ENCODE measurements at places on chromosomes 11 and 22.
A peak's percentile ranks its signal among the peaks of the same experiment; 100 is the strongest.

DNA sequence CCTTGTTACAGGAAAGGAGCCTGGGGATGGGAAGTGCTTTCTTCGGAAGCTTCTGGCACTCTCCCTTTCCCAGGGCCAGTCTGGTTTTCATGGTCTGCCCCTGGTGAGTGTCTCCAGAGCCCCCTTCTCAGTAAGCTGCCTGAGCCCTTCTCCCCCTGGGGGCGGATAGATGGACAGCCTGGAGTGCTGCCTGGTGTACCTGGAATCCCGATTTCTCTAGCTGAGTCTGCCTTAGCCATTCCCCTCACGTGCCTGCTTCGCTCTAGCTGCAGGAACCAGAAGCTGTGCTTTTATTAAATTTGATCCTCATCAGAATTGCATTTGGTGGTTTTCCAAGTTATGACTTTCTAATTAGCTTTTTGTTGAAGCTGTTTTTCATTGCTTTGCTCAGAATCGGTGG lies 152.9 kb upstream of the NAV2 start:
- no peak for DNase-seq

DNA sequence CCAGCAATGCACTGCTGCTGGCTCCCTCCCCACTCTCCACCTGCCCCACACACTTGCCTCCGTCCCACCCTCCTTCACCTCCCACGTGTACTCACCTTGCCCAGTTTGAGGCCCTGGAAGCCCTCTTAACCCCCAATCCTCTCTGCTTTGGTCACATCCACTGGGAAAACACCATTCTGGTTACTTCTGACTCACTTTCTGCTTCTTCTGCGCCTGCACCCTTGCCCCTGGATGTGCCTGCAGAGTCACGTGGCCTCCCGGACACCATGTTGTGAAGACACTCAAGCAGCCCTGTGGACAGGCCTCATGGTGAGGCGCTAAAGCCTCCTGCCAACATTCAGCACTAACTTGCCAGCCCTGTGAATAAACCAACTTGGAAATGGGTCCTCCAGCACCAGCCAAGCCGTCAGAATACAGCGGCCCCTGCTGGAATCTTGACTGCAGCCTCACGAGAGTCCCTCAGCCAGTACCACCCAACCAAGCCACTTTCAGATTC lies 2.6 kb upstream of the NAALADL1 start:
- peak; percentile 38 for DNase-seq

- DNase-seq: no peak
Measured at GRCh38 chr22:21984793-21985192, 2.2 kb upstream of the TOP3B start.

GRCh38 chr11:111730871-111731591 lies 35.2 kb downstream of the PPP2R1B start:
- DNase-seq: peak; percentile 73

GRCh38 chr11:76123248-76123647 lies 83.1 kb downstream of the WNT11 start:
- no peak for DNase-seq

DNA sequence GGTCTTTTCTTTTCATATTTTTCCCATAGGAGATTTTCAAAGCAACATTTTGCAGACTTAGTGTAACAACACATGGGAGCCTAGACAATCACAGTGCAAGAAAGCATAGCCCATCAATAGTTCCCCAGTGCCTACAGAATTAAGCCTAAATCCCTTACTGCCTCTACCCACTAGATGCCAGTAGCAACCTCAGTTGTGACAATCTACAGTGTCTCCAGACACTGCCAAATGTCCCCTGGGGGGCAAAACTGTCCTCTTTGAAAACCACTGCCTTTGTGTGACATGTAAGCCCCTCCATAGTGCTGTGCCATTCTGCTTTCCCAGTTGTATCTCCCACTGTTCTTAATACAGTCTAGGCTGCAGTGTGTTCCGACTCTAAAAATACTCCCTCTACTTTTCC lies 1329.0 kb downstream of the LRRC4C start:
- DNase-seq: no peak

GRCh38 chr11:112166562-112166961 lies 610 bp upstream of the TEX12 start:
- no peak for DNase-seq

GRCh38 chr11:88623531-88623930 lies 286.0 kb upstream of the CTSC start:
- no peak for DNase-seq

DNA sequence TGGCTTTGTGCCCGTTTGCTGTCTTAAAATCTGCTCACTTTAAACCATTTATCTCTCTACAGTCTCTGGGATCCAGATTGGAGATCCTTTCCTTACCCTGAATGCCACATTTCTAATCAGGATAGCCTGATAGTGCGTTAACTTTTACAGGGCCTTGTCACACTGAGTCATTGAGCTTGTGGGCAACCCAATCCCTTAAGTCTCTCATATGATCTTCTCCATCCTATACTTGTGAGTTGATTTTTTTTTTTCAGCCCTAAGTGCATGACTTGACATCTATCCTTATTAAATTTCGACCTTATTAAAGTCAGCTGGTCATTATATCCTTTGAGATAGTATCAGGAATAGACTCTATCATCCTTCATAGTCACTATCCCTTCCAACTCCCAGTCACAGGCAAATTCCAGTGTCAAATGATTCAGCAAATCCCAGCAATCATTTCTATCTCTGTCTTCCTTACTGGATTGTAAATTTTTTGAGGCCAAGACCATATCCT lies 57.7 kb downstream of the TEAD1 start:
- DNase-seq: no peak

DNA sequence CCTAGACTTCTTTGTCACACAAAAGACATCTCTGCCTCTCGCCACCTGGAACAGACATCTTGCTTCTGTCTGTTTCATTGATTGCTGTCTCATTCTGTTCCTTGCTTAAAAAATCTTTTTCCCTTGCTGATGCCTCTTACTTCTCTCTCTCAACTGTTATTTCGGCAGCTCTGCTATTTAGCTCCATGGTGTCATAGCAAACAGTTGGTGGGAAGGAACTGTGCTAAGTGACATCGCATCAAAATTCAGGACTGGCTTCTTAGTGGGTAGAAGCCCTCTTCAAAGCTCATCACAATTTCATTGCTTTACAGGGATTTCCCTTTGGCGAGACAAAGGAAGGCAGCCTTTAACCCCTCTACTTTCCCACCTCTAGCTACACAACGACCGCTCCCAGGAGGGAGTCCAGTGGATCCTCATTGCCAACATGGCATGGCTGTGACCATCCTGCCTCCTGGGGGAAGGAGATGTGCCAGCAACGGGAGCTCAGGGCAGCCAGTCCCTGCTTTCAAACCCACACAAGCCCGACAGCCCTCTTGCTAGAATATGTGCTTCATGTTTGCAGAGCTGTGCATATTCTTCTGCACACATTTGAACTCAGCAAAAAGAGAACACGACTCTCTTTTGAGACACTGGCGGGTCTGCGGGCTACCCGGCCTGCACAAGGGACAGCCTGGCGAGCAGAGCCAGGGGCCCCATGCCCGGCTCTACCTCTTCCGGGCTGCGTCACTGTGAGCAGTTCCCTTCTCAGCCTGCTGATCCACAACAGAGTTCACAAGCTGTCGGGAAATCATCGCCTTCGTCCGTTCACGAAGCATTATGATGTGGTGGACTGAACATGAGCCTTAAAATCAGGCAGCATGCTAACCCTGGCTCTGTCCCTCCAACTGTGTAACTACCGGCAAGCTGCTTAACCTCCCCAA lies 51.1 kb upstream of the JAM3 start:
- DNase-seq: no peak

DNA sequence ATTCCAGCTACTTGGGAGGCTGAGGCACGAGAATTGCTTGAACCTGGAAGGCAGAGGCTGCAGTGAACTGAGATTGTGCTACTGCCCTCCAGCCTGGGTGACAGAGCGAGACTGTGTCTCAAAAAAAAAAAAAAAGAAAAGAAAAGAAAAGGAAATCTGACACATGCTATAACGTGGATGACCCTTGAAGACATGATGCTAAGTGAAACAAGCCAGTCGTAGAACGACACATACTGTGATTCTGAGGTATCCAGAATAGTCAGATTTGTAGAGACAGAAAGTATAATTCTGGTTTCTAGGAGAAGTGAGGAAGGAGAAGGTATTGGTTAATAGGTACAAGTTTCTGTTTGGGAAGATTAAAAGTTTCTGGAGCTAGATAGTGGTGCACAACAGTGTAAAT lies 6.7 kb upstream of the APOA5 start:
- DNase-seq: no peak

DNA sequence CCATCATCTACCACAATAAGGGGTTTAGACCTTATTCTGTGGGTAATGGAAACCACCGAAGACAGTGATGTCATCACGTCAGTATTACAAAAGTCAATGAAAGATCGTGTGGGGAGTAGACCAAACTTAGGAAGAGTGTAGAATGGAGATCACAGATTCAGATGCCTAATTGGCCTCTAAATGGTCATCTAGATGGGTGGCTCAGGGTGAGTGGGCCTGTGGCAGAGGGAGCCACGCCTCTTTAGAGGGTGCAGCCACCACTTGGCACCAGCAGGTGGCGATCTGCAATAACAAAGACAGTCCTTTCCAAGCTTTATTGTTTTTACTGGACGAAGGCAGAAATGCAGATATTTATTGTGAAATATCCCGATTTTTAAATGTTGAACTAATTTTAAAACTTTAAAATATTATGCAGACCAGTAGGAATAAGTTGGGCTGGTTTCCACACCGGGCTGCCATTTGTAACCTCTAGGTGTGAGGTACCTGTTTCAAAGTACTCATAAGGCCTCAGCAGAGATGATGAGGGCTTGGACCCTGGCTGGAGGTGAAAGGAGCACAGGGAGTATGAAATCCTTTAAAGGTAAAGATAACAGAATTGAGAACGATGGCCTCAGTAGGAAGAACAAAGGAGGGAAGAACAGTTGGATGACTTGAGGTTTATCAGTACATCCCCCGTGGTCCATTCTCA lies 222.0 kb downstream of the DBX1 start:
- DNase-seq: peak; percentile 53

DNA sequence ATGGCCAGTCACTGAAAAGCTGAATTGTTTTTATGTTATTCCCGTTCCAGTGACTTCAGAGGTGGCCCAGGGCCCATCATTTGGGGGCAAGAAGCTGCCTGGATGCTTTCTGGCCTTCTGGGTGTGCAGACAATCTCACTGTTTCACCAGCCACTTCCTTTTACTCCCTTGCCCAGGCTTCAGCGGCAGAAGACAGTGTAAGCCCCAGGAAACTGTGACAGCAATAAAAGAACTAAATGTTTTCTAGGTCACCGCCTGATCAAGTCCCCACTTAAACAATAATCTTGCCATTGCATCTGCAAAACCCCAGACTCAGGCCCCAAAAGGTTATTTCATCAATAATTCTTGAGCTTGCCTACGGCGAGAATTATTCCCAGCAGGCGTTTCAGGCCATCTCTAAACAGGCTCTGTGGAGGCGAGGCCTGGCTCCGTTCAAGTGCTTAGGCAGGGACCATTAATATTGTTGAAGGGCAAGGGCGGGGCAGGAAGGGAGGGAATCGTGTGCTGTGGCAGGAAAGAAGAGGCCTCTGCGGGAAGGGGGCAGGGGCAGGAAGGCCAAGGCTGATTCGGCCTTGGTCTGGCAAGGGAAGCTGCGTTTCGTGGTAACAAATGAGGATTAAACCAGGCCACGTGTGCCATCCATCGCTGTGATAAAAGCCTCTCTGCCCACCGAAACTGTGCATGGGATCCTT lies 252.3 kb downstream of the KIRREL3 start:
- no peak for DNase-seq

- no peak for DNase-seq
Measured at GRCh38 chr11:57324154-57324885, 432 bp downstream of the TNKS1BP1 start.

DNA sequence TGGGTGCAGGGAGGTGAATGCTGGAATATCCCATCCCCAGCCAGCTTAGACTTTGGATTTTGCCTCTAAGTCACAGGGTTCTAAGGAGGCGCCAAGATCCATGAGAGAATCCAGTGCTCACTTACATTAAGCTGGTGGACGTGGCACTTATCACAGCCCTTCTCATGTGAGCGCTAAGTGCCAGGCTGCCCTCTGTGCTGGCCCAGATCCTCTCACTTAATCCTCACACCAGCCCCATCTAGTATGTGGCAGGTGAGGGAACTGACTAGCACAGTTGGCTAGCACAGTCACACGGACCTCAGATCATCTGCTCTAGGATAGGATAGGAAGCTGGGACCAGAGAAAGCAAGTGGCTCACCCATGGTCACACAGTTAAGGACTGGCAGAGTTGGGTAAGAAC lies 3.6 kb downstream of the HMOX1 start:
- DNase-seq: no peak

GRCh38 chr11:61602775-61603569 lies 22.1 kb upstream of the SYT7 start:
- DNase-seq: no peak

GRCh38 chr22:42880815-42881214 lies 23.7 kb upstream of the ARFGAP3 start:
- DNase-seq: no peak

- DNase-seq: no peak
Measured at GRCh38 chr22:45083659-45084305, 74.0 kb upstream of the PHF21B start.

DNA sequence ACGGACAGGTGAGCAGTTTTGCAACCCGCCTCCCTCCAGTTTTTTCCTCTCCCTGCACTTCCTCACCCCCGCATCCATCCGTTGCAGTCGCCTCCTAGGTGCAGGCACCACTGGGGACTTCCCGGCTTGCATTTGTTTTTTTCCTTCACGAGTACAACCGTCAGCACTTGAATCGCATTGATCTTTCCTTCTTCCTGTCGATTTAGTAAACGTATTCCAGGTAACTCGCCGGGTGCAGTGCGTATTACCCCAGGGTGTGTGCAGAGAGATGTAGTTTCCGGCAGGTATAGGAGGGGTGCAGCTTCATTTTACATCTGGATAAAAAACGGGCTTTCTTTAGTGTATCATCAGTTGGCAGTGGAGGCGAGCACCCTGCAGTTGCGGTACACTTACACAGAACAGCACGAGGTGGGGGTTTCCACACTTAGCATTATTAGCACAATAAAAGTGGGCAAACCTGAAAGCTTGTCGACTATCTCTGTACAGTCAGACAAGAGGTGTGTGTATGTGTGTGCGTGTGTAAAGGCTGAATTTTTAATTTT lies at the start of gene SORL1-AS1:
Gene SORL1-AS1 (minus strand): TSS at position 359 of the 542 bp plus-strand sequence.
- DNase-seq: no peak

- no peak for DNase-seq
Measured at GRCh38 chr22:29840498-29840897, 2.4 kb upstream of the ASCC2 start.

GRCh38 chr11:4459500-4459899 lies 10.4 kb downstream of the OR52K2 start:
- no peak for DNase-seq

GRCh38 chr22:36671404-36671803 lies 32.1 kb downstream of the CACNG2 start:
- DNase-seq: no peak

- no peak for DNase-seq
Measured at GRCh38 chr22:38461414-38462081, 6.3 kb upstream of the KDELR3 start.

DNA sequence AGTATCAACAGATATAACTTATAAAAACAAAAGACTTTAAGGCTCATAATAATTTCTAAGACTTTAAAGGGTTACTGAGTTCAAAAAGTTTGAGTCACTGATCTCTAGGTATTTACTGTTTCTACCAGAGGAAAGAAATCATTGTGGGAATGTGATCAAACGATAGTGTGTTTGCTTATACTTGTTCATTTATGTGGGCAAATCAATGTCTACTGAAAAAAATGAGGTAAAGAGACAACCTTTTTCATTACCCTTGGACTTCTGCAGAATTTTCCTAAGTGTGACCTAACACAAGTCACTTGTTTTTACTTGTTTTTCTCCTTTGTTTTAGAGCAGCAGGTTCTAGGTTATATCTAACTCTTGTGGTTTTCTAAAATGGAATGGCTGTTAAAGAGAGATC lies 65.4 kb downstream of the PRR5L start:
- no peak for DNase-seq

Measured in hematopoietic multipotent progenitor cell treated with erythropoietin and hydrocortisone succinate and interleukin-3 and kit ligand, for 15 days (in vitro differentiated cells).